M059J (cell line): ENCODE measurements at places on chromosomes 12 and 14. TPM values are rescaled to one million over a fixed set of nuclear protein-coding genes. Genes with fewer than 3 reads are reported as not detected.

DNA sequence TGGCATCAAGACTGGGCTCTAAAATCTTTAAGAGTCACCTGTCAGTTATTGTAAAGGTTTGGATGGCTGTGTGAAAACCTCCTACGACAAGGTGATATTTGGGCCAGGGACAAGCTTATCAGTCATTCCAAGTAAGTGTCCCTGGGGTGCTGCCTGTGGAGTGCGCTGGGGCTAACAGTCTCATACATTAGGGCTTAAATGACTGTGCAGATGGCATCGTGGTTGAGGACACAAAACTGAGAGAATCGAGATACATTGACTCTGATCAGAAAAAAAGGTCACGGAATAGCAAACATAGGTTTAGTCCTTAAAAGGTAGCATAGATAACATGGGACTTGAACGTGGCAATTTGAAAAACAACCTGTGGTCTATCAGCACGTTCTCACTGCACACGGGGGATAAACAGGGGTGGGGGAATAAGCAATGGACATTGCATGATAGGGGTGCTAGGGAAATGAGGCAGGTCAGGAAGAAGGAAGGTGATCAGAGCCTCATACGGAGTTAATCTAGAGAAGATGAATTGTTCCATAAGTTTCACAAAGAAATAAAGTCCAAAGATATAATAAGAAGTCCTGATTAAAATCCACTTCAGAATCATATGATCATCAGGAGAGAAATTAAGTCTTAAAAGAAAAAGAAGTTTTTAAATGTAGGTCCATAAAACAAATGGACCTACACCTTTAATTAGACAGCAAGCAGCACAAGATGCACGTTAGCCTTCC, 100.3 kb downstream of the DAD1 start:
- no peak for DNase-seq

DNA sequence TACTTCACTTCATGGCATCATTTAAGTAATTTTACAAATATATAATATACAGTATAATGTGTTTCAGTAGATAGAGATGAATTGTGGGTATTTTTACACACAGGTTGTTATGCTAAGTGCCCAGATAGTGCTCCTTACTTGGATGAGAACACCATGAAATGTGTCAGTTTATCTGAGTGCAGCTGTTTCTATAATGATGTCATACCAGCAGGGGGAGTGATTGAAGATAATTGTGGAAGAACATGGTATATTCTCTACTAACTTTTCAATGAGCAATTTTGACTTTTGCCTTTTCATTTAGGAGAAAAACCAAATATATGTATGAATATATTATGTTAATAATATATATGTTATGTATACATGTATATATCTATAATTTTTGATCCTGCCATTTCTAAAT, 221.6 kb downstream of the LRRK2 start:
- DNase-seq, result no peak

DNA sequence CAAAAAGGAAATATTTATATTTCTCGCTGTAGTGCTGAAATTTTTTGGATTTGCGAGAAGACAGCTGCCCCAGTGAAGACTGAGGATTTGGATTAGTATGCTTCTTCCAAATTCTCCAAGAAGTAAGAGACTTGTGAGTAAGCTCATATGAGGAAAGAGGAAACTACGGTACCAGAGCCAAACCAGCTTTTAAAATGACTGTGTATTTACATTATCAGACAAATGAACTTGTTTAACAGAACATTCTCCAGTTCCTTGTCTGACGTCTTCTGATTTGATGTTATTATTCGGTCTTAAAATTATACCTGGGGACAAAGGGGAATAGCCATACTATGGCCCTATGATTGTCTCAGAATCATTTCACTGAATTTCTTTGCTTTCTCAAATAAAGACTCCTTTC, 8.0 kb downstream of the CLEC12B start:
- DNase-seq, result peak; percentile 33

DNA sequence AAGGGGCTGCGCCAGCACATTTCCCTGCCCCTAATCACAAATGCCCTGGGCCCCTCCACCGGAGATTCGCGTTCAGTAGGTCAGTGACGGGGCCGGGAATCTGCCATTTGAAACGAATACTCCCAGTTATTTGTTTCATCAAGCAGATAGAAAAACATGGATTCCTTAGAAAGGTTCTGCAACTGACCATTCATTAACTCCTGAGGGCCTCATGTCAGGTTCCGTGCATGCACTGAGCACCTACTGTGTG, 25.6 kb upstream of the UBC start:
- no peak for DNase-seq

GRCh38 chr12:56476972-56477432, 8.6 kb downstream of the SPRYD4 start:
- no peak for DNase-seq

- DNase-seq, result no peak
Measured at GRCh38 chr12:78933014-78933413, 68.4 kb downstream of the SYT1 start.

DNA sequence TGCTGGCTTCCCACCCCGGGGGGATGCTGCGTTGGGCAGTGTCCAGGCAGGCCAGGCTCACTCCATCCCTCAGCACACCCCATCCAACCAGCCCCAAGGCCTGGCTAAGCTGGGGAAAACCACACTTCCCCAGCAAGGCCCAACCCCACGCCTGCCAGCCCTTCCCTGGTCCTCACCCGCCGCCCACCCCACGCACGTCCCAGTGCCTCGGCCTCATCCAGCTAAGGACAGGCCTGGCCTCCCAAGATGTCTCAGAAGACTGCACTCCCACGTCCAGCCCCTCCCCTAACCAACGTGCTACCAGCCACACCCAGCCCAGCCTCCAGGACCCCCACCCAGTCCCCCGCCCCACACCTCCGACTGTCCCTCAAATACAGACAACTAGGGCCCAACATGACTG, 9.8 kb downstream of the JAG2 start:
- no peak for DNase-seq

DNA sequence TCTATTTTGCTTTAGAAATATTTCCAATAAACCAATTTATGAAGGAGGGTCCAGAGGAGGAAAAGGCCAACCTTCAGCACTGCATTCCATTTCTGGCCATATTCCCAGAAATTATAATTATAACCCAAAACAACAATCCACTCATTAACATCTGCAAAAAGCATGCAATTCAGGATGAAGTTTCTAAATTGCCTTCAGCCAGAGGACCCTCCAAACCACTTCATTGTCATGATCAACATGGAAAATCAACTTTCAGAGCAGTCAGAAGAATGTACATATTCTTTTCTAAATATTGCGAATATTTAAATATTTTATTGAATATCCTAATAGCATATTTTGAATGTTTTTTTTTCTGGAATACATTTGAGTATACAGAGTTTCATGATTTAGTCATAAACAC, 332.6 kb upstream of the TMEM132C start:
- DNase-seq, result no peak

GRCh38 chr14:96094656-96095055, 55.5 kb downstream of the C14orf132 start:
- no peak for DNase-seq

GRCh38 chr12:119384340-119384739, 49.8 kb downstream of the CCDC60 start:
- DNase-seq, result no peak

DNA sequence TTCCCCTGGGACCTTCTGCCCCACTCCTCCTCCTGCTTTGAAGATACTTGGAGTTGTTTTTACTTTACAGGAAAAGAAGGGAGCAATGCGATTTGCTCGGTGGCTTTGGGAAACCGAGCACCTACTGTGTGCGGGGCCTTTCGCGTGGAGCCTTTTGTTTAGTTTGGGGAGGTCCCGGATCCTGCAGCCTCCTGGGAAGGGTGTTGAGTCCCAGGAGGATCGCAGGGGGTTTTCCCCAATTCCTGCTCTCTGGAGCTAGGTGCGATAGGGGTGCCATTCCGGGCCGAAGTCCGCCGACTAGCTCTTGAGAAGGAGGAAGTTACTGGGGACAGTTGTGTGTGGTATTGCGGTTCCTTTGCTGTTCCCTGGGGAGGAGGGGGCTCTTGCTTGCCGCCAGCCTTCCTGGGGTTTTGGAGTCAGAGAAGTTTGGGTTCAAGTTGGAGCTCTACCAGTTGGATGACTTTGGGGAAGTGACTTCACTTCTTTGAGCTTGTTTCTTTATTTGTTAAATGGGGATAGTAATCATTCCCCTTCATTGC, 1.1 kb downstream of the BRI3BP start:
- no peak for DNase-seq

DNA sequence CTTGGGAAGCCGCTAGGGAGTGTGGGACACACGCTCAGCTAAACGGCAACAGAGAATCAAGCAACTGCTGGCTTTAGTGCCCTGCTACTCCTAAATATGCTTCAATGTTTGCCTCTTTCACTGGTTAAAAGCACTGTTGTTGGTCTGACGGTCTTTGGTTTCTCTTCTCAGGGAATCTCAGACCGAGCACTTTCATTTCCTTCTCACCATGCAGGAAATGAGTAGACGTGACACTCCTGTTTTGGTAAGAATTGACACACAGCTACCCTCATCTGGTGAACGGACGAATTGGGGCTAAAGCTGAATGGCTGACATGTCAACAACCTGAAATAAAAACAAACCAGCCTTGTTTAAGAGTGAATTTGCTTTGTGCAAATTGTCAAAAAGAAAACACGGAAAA, 57.5 kb upstream of the PIWIL1 start:
- peak; percentile 19 for DNase-seq

DNA sequence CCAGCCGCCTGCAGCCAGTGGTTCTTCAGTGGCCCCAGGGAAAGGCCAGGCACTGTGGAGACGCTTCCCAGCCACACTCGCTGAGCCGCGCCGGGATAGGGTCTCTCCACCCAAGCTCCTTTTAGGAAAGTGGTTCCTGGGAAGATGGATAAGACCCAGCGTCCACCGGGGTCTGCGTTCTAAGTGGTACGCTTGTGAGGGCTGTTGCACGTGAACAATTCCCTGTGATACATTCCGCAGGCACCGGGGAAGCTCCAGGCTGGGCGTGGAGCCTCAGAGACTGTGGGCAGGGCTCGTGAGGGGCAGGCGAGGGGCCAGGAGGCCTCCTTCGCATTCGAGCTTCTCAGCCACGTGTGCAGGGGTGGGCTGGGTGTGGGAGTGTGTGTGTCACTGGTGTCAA, 48.4 kb downstream of the GALNT9 start:
- DNase-seq, result no peak

DNA sequence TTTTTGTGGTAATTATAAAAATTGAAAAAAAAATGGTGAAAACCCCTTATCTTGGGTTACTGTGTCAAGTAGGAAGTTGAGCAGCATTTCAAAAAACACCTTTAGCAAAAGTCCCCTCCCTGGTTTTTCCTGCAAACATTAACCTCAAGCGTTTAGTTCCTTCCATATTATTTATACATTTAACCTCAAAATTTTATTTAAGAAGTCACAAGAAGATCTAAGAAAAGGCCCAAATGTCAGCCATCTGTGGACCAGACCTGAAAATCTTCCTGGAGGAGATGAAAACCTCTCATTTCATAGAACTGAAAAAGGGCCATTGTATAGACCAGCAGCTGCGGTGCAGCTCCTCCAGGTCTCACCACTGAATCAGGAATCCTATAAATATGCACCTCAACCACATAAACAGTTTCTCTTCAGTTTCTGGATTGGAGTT, 40.4 kb upstream of the BTG1 start:
- DNase-seq, result no peak

DNA sequence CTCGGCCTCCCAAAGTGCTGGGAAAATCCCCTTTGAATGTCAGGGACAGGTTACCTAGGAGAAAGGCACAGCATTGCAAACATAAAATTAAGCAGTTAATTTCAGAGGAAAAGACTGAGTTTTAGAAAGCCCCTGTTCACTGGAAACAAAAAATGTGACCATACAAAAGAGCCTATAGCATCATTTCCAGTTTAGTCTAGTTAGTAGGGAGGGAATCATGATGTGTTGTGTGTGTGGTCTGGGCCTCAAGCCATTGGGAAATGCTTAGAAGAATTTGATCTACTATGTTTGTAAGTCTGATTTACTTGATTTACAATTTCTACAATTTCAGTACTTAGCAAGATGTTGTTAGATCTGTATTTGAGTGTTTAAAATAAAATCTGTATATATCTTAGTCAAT, 47.1 kb upstream of the RERG start:
- DNase-seq, result no peak

DNA sequence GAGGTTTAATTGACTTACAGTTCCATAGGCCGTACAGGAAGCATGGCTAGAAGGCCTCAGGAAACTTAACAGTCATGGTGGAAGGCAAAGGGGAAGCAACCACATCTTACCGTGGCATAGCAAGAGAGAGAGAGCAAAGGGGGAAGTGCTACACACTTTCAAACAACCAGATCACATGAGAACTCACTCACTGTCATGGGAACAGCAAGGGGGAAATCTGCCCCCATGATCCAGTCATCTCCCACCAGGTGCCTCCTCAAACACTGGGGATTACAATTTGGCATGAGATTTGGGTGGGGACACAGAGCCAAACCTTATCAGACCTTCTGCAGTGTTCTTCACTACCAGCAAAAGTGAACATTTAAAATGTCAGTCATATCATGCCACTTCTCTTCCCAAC, 58.9 kb downstream of the USP15 start:
- no peak for DNase-seq

- no peak for DNase-seq
Measured at GRCh38 chr14:60645126-60645741, 4.0 kb downstream of the SIX1 start.

DNA sequence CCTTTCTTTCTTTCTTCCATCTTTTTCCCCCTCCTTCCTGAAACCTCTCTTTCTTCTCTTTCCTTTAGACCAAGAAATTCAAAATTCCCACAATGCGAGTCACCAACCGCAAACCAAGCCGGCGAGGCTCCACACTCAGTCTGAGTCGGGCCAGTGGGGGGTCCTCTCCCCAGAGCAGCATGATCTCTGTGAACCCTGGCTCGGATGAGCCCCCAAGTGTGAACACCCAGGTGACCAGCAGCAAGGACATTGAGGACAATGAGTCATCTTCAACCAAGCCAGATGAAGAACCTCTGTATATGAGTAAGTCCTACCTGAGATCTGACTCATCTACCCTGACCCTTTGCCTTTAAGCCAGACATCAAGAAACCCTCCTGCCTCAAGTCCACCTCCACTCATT, 88.6 kb upstream of the TMEM233 start:
- DNase-seq, result peak; percentile 18

- DNase-seq, result no peak
Measured at GRCh38 chr12:33602515-33602914, 162.9 kb upstream of the SYT10 start.

The PRH2 gene
- not detected in 2 replicates for total RNA-seq

The TMEM63C gene
- total RNA-seq, result 0.20 and 0.39 TPM in 2 replicates

The TAS2R43 gene
- total RNA-seq, result 0.25 TPM in 1 of 2 replicates, not detected in the other

The ZDHHC22 gene
- 0.02 TPM in 1 of 2 replicates, not detected in the other for total RNA-seq

The KRT3 gene
- not detected in 2 replicates for total RNA-seq

The CPNE6 gene
- not detected in 2 replicates for total RNA-seq

The PTPRO gene
- 0.02 and 0.32 TPM in 2 replicates for total RNA-seq
